NCI-H187 treated with DMSO at 0.1 percent for 48 hours (cell line): ENCODE measurements at places on chromosomes 6 and 20.

DNA sequence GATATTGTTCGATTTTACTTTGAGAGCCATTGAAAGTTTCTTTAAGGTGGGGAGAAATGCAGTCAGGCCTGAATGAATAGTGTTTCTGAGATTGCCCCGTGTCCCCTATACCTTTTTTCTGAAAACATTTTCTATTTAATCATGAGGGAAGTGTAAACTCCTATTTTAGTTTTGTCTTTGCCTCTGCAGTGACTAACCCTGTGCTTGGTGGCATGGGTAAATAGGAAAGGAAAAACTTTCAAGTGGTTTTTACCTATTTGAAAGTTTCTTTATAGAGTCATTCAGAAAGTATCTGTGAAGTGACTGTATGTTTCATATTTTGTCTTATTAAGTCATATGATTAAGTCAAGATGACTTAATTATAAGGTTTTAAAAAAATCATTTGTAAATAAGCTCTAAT is 14.5 kb downstream of the SNRNP48 start:
- no peak for DNase-seq

- no peak for DNase-seq
Observed at GRCh38 chr6:134938896-134939295, 11.0 kb downstream of the ALDH8A1 start.

- no peak for DNase-seq
Observed at GRCh38 chr20:10555865-10556308, 117.9 kb downstream of the JAG1 start.

GRCh38 chr6:11785774-11786579 is 7.4 kb upstream of the ADTRP start:
- peak; percentile 29 for DNase-seq

GRCh38 chr6:150363733-150364132 is 5.1 kb upstream of the IYD start:
- no peak for DNase-seq

DNA sequence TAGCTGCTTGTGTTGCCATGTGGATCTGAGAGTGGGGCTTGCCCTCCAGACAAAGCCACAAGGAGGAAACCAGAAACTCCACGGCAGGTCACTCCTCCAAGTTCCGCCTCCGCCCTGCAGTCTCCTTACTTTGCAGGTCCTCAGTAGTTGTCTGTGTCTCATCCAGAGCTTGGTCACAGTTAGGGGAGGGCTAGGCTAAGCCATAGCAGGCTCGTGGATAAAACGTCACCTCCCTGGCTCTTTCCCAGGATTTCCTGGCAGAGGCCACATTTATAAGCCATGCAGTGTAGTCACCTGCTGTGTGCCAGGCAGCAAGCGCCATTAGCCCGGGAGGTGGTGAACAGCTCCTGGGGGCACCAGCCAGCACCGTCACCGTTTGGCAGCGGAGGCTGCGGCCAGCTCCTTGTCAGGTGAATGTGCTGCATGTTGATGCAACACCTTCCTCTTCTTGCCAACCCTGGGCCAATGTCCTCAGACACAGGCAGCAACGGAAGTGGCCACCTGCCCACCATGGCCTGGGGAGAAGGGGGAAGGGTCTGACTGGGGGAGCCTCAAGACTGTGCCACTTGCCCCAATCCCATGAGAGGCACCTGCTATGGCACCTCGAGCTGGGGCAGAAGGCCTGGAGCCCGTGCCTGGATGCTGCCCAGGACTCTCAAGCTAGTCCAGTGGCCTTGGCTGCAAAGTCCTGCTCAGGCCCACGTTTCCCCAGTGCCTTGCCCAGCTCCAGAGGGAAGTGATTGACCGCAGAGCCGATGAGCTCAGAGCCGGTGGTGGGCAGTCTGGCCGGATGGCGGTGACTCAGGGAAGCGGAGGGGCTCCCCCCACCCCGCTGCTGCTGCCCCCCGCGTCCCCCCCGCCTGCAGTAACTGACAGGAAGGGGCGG is 39.0 kb upstream of the SLCO4A1 start:
- DNase-seq = no peak

- DNase-seq = no peak
Observed at GRCh38 chr6:116059713-116060571, 749 bp downstream of the FRK start.

DNA sequence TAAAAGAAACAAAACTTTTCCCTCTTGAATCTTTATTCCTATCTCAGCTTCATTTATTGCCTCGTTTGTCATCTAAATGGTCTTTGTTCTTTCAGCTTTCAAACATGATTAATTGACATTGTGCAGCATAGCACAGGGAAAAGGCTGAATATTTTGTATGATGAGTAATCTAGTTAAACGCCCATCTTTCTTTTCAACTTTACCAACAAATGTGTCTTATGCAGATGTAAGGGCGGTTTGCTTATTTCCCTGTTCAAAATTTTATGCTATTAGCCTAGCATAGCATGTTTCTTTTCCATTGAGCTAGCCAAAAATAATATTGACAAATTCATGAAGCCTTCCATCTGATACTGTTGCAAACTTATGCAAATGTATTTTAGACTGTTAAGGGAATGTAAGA is 176.4 kb upstream of the AKAP12 start:
- DNase-seq = no peak

GRCh38 chr6:158839796-158840195 is 20.6 kb upstream of the EZR start:
- no peak for DNase-seq

DNA sequence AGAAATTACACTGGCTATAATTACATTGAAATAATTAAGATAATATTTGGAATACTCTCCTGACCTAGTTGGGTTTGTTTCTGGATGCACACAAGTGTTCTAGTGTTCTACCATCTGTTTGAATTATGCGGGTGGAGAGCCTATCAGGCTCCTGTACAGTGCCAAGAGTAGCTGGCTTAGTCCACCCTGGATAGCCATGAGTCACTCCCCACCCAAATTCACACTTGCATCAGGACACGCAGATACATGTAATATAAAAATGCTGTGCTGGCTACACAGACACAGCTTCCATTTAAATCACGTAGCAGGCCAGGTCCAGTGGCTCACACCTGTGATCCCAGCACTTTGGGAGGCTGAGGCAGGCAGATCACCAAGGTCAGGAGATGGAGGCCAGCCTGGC is 686.2 kb upstream of the SLC35B3 start:
- no peak for DNase-seq

GRCh38 chr20:13910492-13910891 is 79.9 kb downstream of the SEL1L2 start:
- DNase-seq = no peak

- DNase-seq = no peak
Observed at GRCh38 chr6:71258078-71258866, 30.3 kb upstream of the OGFRL1 start.

- no peak for DNase-seq
Observed at GRCh38 chr6:106253731-106254130, 71.8 kb downstream of the ATG5 start.

- no peak for DNase-seq
Observed at GRCh38 chr20:16664020-16664419, 65.8 kb upstream of the SNRPB2 start.

GRCh38 chr6:39322306-39322850 is at the start of gene KCNK16:
TSS of gene KCNK16 (minus strand) at chr6:39322702. CDS start at chr6:39322540, 162 bp downstream.
- DNase-seq = no peak

- DNase-seq = no peak
Observed at GRCh38 chr20:35917077-35917476, 37.2 kb downstream of the SCAND1 start.

DNA sequence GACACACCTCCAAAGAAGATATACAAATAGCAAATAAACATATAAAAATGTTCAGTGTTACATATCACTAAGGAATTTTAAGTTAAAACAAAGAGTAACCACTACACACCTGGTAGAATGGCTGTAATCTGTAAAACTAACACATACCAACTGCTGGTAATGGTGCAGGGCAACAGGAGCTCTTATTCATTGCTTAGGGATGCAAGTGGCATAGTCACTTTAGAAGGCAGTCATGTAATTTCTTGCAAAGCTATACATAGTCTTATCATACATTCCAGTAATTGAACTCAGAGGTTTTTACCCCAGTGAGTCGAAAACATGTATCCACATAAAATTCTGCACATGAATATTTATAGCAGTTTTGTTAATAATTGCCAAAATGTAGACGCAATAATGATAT is 906.8 kb upstream of the CITED2 start:
- DNase-seq = no peak

GRCh38 chr6:11345536-11345935 is 113.1 kb upstream of the NEDD9 start:
- no peak for DNase-seq

DNA sequence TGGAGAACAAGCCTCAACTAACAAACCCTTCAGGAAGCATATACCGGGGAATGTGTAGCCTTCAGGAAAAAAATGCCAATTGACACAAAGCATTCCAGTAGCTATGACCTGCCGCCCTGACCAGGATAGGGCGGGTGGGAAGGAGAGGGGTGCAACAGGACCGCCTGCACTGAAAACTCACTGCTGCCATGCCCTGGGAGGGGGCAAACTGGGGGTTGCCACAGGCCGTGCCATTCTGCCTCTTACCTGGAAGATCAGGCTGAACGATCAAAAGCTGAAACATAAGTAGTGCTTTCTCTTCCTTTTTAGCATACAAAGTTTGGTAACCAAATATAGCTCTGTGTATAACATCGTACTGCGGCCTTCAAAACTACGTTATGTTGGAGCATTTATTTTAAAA is 21.7 kb downstream of the NR2E1 start:
- no peak for DNase-seq

DNA sequence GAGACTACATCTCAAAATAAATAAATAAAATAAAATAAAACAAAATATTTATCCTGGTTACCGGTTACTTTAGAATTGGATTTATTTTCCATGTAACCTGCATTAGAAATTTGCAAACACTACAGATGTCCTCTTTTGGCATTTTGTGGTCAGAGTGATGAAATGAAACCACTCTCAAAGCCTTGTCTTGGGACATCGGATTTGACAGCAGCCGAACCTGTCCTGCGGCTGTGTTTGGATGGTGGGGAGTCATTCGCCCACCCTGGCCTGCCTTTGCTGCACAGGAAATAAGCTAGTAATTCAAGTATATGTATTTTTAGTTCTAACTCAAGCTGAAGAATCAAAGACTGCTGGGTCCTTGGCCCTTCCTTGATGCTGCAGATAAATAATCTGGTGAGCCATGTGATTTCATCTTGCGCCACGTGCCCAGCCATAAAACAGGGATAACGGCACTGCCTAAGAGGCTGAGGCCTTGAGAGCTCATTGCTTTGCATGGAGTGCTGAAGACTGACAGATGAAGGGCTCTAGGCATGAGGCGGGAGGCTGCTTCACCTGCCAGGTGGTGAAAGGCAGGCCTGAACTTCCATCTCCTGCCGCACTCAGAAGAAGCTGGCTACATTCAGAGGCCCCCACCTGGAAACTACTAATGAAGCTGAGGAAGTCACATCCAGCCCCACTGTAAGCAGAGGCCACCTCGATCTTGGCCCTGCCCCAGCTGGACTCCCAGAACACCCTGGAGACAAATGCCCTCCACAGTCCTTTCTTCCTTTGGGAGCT is 76.9 kb downstream of the NOL4L start:
- peak; percentile 40 for DNase-seq

- DNase-seq = no peak
Observed at GRCh38 chr6:100176311-100176950, 182.4 kb upstream of the MCHR2 start.

DNA sequence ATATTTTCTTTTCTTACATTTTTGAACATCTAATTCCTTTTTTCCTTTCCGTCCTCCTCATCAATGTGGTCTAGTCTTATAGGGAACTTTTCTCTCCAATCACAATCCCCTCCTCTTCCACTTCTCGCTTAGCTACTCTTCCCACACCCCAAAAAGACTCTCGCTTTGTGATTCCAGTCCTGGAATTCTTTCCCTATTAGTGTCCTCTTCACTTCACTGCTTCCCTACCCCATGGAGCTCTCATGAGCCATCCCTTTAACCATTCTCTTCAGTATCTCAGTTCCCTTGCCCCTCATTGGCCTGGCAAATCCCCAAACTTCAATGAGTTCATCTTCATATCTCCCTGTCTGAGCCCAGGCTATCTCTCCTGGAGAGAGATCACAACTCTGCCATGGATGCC is 55.3 kb upstream of the CEP85L start:
- DNase-seq = no peak

GRCh38 chr6:63677282-63677681 is 41.7 kb downstream of the PHF3 start:
- DNase-seq = no peak

GRCh38 chr6:33994472-33995308 is 151.2 kb downstream of the GRM4 start:
- DNase-seq = no peak

- no peak for DNase-seq
Observed at GRCh38 chr6:109770779-109771178, 79.7 kb downstream of the FIG4 start.

DNA sequence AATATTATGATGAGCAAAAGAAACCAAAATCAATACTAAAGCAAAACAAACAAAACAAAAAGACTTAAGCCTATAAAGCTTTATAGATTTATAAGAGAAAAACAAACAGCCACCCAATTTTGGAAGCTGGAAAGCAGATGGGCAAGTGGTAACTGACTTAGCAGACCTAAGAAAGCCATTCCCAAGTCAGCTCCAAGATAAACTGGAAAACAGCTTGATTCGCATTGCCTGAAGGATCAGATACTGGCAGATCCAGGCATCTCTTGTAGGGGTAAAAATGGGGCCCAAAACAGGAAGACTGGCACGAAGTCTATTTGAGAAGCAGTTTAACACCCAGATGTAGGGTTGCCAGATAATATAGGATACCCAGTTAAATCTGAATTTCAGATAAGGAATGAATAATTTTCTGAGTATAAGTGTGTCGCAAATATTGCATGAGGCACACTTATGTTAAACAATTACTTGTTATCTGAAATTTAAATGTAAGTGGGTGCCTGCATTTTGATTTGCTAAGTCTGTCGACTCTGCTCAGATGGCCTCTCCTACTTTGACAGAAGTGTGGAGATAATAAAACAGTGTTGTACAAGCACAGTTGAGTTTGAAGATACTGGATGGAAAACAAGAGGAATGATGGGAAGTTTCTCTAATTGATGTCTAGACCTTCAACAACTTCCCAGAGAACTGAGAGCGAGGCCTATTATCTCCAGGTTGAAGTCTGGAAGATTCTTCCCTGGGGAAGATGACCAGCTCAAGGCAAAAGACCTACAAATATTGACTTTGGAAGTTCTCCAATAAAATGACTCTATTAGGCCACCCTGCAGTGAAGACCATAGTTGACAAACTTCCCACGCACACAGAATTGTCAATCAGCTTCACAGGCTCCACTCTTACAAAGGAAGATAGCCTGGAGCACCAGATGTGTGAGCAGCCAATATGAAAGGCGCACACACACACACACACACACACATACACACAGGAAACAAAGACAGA is 113.4 kb downstream of the FAM50B start:
- no peak for DNase-seq

- no peak for DNase-seq
Observed at GRCh38 chr6:40599555-40599954, 12.4 kb upstream of the LRFN2 start.

GRCh38 chr6:112041535-112041934 is 12.4 kb upstream of the CCN6 start:
- no peak for DNase-seq

DNA sequence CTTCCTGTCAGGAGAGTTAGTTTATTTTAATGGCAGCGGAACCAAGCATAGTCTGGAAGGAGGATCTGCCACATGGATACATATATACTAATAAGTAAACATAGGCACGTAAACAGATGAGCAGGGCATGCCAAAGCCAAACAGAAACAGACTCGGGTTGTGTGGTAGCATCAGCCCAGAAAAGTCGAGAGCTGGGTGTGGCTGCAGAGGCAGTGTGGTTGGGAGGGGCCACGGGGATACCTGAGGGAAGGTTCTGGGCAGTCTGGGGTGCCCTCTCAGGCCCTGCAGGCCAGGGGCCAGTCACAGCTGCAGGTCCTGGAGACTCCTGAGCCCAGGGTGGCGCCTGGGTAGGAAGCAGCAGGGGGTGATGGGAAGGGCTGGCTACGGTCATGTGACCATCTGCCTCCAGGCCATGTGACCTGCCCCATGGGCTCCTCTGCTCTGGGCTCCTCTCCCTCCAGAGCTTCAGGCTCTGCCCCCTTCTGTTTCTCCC is 42.8 kb upstream of the MRPS10 start:
- DNase-seq = no peak
